Astrocyte of the spinal cord (primary cell): ENCODE measurements at places on chromosomes 6 and 20.
A peak's percentile ranks its signal among the peaks of the same experiment; 100 is the strongest.

GRCh38 chr20:11429168-11429567, 488.5 kb upstream of the BTBD3 start:
- no peak for DNase-seq

GRCh38 chr20:15065794-15066193, 728.4 kb upstream of the FLRT3 start:
- DNase-seq, result no peak

- no peak for DNase-seq
These were observed 665.5 kb downstream of the TENT5A start for GRCh38 chr6:81086991-81087390.

DNA sequence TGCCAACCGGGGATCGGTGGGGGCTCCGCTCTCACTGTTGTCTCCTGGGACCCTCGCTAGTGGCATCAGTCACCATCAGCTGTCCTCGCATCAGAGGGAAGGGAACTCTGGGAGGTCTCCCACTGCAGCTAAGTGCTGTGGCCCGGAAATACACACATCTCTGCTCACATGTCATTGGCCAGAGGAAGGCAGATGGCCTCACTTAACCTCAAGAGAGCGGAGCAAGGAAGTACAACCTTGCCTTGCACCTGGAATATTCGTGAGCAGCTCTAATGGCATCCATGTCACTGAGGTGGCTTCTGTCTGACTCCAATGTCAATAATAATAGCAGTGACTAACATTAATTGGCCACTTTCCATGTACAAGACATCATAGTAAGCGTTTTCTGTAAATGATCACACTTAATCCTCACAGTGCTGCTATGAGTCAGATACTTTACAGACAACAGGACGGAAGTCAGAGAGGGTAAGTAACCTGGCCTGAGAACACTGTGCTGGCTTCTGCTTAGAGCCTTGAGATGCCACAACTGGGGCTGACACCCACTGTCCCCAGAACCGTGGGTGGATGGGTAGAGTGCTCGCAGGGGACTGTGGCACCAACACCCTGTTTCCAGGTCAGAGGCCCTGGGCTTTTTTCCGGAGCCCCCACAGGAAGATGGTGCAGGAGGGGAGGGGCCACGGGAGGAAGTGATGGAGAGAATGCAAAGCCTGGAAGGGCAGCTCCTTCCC, 6.0 kb downstream of the LHFPL5 start:
- DNase-seq, result peak; percentile 57

DNA sequence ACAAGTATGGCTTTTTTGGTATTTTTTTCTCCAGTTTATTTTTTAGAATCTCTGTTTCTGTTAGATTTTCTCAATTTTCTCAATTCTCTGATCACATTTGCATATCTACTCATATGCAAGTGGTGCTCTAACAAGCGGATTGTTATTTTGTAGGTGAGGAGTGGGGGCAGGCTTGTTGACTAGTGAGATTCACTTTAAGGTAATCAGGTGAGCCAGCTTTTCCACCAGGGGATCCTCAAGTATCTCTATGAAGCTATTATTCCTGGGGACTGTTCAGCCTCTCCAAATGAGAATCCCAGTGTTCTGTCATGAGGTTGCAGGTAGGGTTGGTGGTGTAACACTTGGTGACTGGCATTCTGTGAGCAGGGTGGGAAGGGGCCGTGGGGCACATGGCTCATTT, 274.3 kb upstream of the FERMT1 start:
- no peak for DNase-seq

DNA sequence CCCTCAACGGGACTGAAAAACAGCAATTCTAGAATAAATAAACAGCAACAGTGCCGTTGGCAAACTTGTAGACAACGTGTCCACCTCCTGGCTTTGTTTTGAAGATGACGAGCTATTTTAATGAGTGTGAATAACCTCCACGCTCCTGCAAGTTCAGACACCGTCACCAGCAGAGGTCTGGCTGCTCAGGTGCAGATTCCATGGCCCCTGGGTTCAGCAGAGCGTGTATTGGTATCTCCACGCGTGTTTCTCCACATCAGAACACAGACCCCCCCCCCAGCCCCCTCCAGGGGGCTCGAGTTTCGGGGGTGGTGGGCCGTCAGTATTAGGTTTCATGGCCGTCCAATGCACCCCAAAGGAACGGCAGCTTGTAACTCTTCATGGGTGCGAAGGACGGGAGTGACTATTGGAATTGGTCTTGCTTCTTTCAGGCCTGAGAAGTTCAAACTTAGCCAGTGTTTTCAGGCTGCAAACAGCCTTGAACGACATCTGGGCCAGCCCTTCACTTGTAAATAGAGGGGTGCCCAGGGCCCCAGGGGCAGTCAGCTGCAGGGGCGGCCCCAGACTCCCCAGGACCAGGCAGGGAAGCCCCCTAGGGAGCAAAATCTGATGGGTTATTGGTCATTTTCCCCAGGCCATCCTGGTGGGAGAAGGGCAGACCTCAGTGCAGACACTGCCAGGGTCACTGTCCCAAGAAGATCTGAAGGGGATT, 308.6 kb downstream of the TAF4 start:
- DNase-seq, result no peak

DNA sequence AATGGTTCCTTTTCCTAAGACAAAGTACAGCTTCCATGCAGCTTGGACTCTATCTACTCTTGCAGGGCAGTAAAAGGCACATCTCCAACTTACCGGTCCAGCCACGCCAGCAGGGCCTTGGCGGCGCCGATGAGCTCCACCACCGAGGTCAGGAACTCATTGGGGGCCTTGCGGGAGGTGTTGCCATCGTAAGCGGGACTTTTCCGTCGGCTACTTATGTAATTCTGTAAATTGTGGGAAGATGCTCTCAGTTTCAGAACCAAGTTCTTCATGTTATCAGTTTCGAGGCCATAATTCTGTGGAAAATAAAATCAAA, 68.5 kb downstream of the CNKSR3 start:
- no peak for DNase-seq

DNA sequence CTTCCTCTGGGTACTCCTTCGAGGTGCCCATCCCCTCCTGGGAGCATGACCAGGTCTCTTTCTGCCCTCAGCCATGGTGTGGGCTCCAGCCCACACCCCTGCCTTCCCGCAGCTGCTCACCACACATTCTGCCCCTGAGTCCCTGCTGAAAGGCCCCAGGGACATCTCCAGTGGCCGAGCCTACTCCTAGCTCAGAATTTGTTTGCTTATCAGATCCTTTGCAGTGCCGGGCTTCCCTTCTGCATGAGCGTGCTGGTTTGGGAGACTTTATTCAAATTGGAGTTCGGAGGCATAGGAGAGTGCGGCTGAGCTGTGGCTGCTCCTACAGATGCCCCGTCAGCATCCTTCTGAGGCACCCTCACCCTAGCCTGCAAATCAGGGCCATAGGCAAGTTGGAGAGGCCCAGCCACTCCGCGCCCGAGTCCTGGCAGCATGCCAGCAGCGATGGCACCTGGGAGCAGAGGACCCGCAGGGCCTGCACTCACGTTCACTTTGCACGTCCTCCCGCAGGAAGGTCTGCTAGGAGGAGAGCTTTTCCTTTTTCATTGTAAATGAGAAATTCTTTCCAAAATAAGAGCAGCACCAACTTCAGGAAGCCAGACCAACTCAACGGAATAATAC, 327.3 kb downstream of the QKI start:
- DNase-seq, result no peak

DNA sequence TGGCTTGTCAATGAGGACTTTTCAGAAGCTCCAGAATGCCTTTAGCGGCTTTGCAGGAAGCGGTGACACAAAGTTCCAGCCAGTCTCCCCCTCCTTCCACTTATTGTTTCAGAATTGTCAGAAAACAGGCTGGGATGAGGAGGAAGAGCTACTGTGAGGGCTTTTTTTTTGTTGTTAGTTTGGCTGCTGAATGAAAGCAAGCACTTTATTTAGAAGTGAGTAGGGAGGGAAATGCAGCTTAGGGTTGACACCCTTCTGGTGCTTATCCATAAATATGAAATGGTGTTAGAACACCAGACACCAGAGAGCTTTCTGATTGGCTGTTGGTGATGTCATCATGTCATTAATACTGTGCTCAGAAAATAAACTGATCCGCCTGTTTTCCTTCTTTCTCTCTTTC, 251.5 kb downstream of the SOX4 start:
- DNase-seq, result no peak

GRCh38 chr6:113364766-113365165, 492.4 kb upstream of the MARCKS start:
- DNase-seq, result no peak

- DNase-seq, result peak; percentile 74
These were observed 57.2 kb upstream of the ARHGAP18 start for GRCh38 chr6:129766959-129767728.

DNA sequence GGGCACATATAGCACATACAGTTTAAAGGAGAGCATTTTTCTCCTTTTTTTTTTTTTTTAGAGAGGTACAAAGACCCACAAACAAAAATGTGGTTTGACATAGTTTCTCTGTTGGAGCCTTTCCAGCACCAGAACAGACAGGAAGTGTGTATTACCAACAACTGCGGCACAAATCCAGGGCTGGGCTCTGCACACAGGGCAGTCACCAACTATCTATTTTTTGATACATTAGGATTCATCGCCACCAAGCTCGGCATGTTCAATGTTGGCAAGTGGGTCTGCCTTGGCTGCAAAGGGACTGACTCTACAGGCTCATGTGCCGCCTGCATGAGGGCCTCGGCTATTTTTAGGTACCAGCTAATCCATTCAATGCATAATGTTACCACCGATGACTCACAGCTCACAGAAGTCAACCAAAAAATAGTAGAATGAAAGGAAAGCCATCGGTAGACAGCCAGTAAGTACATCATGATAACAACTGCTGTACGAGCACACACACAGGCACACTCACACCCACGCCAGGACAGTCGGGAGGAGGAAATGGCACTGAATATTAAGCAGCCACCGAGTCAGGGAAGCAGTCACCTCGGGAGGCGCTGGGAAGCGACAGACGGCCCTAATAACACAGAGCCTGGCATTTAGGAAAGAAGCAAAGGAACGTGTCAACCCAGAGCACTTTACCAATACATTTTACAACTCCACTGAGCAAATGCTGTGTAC, 81.6 kb downstream of the GMPR start:
- DNase-seq, result peak; percentile 96

DNA sequence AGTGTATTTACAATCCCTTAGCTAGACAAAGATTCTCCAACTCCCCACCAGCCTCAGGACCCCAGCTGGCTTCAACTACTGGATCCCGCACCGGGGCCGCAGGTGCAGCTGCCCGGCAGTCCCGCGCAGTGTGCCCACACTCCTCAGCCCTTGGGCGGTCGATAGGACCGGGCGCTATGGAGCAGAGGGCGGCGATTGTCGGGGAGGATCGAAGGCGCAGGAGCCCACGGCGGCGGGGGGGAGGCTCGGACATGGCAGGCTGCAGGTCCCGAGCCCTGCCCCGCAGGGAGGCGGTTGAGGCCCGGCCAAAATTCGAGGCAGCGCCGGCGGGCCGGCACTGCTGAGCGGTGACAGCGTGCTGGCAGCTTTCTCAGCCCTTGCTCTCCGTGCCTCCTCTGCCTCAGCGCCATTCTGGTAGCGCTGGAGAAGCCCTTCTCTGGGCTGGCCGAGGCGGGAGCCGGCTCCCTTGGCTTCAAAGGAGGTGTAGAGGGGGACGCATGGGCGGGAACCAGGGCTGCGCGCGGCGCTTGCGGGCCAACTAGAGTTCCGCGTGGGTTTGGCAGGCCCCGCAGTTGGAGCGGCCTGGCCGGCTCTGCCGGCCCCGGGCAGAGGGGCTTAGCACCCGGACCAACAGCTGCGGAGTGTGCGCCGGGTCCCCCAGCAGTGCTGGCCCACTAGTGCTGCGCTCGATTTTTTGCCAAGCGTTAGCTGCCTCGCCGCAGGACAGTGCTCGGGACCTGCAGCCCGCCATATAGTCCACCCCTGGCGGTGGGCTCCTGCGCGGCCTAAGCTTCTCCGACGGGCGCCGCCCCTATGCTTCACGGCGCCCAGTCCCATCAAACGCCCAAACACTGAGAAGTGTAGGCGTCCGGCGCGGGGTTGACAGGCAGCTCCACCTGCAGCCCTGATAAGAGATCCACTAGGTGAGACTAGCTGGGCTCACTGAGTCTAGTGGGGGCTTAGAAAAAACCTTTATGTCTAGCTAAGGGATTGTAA, 32.4 kb upstream of the KIF13A start:
- DNase-seq, result no peak

- no peak for DNase-seq
These were observed 122.7 kb downstream of the BCAS1 start for GRCh38 chr20:53947501-53948195.

DNA sequence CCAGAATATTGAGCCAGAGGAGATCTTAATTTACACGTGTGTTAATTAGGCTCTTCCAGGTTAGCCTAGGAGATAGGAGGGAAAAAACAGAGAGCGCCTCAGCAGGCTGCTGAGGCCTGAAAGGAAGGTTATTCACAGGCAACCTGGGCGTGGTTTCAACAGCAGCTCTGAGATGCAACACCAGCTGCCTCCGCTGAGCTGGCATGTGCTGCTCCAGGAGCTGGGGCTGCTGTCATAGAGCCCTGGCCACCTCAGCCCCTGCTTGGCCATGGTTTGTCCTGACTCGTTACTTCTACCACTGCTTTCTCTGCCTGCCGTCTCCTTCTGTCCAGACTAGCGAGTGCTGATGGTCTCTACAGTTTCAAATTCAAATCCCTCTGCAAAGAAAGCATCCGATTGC, 32.4 kb upstream of the RPP40 start:
- DNase-seq, result peak; percentile 29

DNA sequence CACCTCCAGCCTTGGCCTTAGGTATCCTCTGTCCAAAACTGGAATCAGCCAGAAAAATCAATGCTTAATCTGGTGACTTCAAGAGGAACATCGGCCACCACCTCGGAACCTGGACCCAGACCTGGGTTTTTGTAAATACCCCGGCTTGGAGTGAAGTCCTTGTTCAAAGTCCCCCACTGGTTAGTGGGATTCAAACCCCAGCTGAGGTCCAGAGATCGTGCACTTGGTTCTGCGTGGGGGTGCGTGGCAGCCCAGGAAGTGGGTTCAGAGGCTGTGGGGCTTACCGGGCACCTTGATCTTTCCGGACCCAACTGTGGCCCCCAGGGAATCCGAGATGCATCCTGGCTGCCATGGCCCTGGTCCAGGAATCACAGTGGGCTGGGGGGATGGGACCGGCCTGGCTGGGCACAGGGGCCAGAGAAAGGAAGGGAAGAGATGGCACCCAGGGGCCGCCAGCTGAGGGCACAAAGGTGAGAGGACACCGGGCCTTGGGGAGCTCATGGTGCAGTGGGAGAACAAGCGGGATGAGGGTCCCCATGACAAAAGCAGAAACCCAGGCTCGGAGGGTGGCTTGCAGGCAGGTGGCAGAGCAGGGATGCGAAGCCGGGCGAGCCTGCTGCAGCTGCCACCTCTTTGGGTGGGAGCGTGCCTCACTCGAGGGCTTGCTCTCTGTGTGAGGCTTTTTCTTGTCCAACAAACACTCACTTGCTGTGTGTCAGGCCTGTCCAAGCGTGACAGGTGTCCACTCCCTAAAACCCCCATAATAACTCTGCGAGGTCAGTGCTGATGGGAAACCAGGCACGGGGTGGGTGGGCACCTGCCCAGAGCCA, 27.7 kb downstream of the ZBP1 start:
- no peak for DNase-seq
